IPS-NIHi11 (cell line): ENCODE measurements at places on chromosomes 3 and 15.

DNA sequence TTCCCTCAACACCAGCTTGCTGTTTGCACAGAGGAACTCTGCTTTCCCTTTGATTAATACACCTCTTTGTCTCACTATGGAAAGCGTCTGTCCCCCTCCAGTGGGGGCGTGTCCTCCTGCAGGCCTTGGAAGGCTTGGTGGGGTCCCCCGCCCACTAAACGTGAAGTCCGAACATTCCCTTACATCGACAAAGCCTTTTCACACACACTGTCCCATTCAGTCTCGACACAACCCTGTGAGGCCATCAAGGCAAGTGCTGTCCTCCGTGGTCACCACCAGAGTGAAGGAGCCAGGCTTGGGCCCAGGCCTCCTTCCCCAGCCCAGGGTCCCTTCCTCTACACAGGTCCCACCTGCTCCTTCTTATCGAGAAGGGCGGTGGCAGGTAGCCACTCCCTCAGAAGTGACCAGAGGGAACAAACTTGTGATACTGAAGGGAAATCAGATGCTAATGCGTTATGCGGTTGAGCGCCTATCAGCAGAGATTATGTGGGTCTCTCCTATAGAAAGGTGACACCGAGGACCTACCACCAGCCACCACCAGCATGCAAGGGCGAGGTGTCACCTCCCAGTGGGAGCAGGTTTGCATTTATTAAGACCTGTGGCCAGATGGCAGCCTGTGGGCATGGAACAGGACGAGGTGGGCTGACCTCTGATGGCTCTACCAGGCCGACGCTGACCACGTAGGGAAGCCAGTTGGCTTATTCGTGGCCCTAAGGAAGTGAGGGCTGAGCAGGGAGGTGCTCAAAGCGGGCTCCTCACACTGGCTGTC is 6.6 kb downstream of the NRROS start:
- no peak for DNase-seq

GRCh38 chr3:109927161-109927560 is 589.8 kb upstream of the DPPA4 start:
- DNase-seq = peak; percentile 24

GRCh38 chr15:85475317-85475701 is 94.9 kb downstream of the AKAP13 start:
- no peak for DNase-seq

DNA sequence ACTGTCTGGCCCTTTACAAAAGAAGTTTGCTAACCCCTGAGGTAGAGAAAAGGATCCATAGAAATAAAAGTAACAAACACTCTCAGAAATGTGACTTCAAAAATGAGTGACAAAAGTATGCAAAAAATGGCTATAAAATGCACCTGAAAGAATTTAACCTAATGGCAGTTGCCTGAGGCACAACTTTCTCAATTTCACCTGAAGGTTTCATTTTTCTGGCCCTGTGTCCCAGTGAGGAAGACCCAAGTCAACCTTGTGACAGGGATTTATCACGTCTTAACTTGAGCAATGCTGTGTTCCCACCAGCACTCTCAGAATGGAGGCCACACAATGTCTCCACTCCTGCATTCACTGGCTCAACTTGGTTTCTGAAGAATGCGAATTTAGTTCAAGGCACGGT is 83.0 kb downstream of the FHIT start:
- no peak for DNase-seq

GRCh38 chr3:34856081-34856947 is 783.0 kb upstream of the ARPP21 start:
- no peak for DNase-seq

DNA sequence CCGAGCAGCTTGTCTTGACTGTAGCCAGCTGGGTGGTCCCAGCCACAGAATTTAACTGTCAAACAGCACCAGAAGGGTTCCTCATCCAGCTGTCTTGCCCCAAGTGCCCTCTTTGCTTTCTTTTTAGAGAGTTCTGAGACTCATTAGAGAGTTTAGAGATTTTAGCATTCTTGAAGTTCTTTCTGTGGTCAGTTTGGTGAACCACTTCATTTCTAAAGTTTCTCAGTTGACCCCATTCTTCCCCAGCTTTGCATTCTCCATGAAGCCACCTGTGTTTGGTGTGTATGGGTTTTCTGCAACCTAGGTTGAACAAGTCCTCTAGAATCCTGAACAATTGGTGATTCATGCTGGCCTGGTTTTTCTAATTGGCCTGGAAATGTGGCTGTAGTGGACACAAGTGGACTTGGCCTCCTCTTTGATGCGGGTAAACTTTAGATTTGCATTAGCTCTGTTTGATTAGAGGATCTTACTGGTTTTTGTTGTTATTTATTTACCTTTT is 33.7 kb downstream of the FLNB start:
- no peak for DNase-seq

DNA sequence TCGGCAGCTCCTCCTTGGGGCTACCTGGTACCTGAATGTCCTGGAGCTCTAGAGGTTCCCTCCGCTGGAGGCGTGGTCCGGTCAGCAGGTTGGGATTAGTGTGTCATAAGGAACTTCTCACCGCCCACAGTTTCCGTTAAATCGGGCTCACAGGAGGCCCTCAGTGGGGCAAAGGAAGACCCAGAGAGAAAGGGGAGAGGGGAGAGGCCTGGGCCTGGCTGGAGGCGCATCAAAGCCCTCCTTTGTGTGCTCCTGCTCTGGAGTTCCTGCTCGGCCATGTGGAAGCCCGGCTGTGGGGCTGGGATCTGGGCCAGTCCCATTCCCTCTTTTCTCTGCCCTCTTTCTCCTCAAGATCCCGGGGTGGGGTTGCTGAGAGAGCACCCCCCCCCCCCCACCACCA is at the start of gene RLBP1:
TSS of gene RLBP1 (minus strand) at position 37 of the 400 bp plus-strand sequence. CDS start 2,604 bp downstream, outside the sequence.
- no peak for DNase-seq

- no peak for DNase-seq
These were observed 22.4 kb downstream of the MCTP2 start for GRCh38 chr15:94253742-94254141.

- no peak for DNase-seq
These were observed 311.3 kb downstream of the SLC9A9 start for GRCh38 chr3:143536817-143537535.

DNA sequence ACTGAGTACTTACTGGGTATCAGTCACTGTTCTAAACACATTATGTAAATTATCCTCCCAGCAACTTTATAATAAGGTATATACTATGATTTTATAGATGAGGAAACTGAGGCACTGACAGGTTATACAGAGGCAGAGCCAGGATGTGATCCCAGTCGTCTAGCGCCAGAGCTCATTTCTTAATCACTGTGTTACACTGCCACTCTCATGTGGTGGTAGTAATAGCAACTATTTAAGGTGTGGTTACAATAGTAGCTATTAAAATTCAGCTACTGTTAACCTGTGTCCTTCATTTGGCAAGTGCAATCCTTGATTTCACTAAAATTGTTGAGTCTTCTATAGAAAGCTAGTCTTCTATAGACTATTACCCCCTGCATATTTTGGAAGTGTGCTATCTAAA is 43.1 kb upstream of the TRPC1 start:
- peak; percentile 11 for DNase-seq

GRCh38 chr15:98649472-98650416 is 1.4 kb downstream of the IGF1R start:
- no peak for DNase-seq

DNA sequence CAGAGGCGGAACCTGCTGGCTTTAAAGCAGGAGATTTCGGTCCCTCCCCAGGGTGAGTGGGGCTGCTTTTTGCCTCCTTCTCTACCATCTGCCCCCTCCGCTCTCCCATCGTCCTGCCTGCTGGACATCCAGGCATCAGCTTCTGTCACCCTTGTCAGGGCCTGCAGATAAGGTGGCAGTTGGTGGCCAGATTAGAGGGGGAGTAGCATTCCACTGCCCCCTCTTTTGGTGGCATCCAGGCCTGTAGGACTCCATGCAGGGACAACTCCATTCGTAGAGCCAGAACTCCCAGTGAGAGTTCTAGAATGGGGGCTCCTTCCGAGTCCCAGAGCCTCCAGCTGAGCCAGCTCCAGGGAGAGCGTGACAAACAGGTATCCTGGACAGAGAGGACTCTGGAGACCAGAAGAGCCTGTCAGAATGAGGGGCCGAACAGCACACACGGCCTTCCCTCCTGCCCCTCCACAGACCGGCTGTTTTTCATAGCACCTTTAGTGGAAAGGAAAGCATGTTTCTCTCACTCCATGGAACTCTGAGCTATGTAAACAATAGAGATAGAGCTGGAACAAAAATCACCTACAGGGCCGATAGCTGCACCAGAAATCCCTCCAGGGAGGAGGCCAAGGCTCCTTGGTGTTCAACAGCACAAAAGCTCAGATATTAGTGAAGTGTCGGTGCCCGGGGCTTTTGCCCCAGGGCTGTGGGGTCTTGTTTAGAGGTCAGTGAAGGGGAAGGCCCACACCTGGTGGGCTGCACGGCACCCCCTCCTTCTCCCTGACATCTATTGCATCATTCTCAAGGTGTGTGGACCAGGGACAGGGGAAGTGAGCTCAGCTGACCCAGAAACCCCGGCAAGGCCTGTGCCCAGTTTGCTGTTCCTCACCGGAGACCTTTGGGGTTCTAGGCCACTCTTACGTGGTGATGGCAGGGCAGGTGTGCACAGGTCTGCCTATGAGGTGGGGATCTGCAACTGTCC is 34.2 kb downstream of the MAGEF1 start:
- no peak for DNase-seq

DNA sequence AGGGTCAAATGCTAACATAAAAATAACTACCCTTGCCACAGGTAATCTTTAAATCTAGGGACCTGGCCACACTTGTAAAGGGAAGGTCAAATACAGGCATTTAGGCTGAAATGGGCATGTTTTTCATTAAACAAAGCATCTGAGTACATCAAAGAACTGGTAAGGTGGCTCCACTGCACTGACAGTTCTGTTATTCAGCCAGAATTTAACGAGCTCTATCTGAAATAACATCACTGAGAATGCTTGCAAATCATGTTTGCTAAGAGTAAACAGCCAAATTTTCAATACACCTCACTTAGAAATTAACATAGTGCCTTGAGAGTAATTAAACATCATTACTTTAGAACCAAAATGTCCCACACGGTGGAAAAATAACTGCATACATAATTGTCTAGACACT is 118.9 kb downstream of the MTHFS start:
- no peak for DNase-seq

- DNase-seq = no peak
These were observed 365 bp downstream of the ZBED2 start for GRCh38 chr3:111594781-111595180.

DNA sequence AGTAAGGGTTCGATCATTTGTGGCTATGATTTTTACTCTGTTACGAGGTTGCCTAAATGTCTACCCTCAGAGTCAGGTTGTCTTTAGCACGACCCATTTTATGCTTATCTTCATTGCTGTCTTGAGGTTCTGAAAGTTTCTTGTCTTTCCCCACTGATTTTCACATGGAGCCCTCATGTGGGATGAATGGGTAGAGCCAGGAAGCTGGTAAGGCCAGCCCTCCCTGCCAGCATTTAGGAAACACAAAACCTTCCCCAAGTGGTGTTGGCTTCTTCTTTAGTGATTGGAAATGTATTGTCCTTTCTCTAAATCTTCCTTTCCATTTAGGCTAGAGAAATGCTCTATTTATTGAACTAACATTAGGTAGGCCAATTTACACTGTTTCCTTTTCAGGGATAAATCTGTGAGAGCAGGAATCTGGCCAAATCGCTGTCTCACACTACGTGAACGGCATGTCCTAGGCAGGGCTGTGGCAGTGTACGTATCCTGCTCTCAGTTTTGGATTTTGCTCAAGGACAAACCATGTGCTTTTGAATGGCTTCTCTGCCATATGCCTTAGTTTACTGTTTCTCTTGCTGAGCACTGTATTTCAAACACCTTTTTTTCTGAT is 43.7 kb downstream of the MYZAP start:
- peak; percentile 34 for DNase-seq

- no peak for DNase-seq
These were observed 8.2 kb downstream of the AP3S2 start for GRCh38 chr15:89885611-89886010.

DNA sequence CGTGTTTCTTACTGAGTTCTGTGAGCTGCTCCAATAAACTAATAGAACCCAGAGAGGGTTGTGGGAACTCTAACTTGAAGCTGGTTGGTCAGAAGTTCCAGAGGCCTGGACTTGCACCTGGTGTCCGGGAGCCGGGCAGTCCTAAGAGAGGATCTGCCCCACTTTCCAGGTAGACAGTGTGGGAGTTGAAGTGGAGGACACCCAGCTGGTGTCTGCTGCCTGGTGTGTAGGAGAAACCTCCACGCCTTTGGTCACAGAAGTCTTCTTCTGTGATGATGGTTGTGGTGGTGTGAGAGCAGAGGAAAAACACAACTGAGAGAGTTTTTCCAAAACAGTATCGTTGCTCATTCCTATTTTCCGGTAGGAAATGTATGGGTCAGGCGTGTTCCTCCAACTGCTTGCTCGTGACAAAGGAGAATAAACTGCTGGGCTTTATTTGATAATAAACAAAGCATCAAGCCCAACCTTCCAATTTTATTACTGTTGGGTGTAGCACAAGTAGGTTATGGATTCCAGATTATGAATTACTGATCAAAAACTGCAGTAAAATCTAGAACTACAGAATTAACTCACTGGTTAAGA is 137.0 kb downstream of the KLF13 start:
- no peak for DNase-seq

GRCh38 chr15:61685971-61686370 is 374.3 kb downstream of the VPS13C start:
- DNase-seq = no peak

DNA sequence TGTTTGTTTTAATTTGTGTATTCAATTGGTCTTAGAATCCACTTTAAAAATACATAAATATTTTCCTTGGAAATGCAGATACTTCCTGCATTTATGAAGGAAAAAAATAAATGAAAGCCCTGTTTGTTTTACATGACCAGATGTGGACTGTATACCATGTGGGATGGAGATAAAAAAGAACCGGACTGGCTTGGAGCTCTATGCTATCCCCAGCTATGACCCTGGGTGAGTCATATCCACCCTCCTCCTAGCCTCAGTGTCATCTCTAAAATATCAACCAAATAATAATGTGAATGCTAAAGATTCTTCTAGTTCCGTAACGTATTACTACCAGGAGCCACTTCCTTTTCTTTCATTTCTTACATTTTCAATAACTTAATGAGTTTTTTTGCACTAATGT is 44.5 kb upstream of the PDZRN3 start:
- DNase-seq = no peak
